ENCODE measurements at places on chromosomes 7 and 10.

GRCh38 chr7:28328822-28329660, 83.3 kb upstream of the CREB5 start:
- DNase-seq = no peak

GRCh38 chr10:114131094-114131493, 42.9 kb downstream of the CCDC186 start:
- DNase-seq = no peak

DNA sequence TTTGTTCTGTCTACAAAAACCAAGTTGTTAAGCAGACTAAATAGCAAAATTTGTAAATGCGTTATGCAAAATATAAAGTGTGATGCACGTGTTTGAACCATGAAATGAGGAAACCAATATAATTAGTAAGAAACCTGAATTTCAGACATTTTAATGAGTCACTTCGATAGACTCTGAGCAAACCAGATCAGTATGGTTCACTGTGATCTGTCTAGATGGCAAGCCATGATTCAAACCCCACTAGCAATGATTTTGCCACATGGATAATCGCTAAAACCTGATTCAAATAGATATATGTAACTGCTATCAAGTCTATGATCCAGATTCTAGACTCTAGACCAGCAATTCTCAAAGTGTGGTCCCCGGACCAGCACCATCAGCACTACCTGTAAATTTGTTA, 24.8 kb downstream of the ZC3HAV1 start:
- no peak for DNase-seq

GRCh38 chr10:79384773-79385391, 37.6 kb downstream of the PPIF start:
- DNase-seq = no peak

- no peak for DNase-seq
Observed at GRCh38 chr10:103103989-103104388, 89.1 kb downstream of the NT5C2 start.

GRCh38 chr10:23376229-23376655, 31.6 kb upstream of the C10orf67 start:
- DNase-seq = no peak

GRCh38 chr7:125934955-125935354, 1005.3 kb upstream of the POT1 start:
- DNase-seq = no peak

DNA sequence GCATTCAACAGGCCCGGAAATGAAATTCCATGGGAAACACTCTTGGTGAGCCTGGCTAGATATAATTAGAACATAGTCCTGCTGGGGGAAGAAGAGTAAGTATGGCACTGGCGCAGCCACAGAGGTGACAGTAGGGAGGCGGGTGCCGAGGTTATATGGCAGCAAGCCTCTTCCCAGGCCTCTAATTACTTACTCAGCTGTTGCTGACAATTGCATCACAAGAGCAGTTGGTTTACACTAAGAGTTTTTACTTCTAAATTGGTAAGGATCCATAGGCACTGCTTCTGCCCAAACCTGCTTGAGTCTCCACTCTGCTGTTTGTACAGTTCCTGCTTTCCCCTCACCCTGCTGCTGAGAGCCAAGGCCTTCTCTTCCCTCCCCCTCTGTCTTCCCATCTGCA, 93.3 kb upstream of the DUSP5 start:
- DNase-seq = no peak

DNA sequence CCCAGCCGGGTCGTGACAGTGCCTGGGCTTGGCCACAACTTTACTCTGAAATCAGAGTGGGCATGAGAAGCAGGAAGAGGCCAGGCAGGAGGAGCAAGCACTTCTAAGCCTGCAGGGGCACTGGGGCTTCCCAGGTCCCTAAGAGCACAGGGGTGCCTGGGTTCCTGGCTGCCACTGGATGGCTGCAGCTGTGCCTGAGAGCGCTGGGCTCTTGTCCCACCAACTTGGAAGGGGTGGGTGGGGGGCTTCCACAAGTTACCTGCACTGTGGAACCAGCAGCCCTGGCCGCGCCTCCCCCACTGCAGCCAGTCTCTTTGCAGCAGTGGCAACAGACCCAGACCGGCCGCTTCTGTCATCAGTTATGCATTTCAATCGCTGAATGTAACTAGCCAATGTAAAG, 434.7 kb upstream of the GRM3 start:
- DNase-seq = no peak

DNA sequence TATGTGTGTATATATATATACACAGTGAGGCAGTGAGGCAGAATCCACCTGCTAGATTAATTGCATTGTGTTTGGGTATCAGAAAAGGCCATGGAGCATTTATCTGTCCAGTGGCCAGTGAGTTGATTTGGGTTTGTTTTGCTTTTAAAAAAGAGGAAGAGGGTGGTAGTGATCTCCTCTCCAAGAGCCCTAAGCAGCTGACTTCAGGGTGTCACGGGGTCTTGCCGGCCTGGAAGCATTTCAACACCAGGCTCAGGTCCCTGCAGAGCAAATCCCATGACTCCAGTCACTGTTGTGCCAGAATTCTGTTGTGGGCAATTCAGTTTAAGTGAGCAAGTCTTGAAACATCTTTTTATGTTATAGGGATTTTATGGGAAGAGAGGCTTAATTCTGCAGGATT, 30.6 kb upstream of the GPNMB start:
- DNase-seq = no peak

- DNase-seq = no peak
Observed at GRCh38 chr10:5895365-5895764, 5.3 kb downstream of the FBH1 start.

DNA sequence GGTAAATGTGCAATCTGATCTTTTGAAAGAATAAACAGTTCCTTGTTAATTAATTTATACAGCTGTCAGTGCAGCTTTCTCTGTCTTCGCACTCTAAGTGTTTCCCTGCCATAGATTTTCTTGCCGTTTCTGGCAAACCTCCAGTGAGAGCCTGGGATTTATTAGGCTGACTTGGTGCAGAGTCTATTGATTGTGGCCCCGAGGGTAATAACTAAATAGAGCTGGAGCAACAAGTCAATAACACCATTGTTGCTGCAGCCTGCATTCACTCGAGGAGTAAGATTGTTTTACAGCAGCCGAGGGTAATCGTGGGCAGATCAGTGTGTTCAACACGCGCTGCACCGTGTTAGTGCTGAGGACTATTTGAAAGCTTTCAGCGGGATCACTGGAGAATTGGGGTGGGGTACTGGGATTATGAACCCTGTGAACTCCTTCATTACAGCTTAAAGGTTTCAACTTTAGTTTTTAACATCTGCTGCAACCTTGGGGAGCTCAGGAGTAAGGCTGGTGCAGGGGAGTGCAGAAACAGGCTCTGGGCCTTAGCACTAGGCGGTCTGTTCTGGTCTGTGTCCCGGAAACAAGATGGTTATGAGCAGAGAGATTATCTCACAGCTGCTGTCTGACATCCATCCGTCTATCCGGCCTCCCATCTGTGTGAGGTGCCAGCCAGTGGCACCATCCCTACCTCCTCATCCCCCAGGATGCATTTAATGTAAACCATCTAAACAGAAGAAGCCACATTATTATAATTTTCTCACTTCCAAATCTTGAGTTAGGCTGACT, 174.0 kb upstream of the TCF7L2 start:
- no peak for DNase-seq

DNA sequence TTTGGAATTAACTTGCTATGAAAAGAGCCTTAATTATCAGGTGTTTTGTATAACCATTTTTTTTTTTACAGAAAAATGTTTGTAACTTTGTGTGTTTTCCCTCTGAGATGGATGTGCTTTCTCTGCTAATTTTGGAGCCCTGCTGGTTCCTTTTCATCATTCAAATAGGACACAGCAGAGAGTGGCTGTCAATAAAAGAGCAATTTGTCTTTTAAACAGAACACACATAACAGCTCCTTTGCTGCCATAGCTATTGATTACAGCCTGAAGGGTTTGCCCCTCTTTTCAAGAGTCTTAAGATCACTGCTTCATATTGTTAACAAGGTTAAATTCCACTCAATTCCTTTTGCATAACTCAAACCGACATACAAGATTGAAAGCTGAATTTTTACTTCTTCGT, 187.2 kb upstream of the MBL2 start:
- DNase-seq = no peak

DNA sequence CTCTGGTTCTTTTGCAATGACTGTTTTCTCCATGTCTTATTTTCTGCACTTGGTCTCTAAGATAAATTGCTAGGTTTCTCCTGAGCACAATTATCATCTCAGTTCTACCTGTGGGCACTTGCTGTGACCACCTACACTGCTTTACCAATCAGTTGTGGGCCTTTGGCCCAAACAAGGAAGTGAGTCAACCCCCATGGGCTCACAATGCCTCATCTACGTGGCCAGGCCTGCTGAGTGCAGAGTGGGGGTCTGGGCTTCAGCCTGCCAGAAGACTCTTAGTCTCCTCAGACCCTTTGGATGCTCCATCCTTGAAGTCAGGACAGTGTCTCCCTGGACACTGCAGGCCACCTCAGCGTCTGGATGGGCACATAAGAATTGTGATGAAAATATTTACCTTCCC, 20.3 kb downstream of the SCART1 start:
- DNase-seq = no peak

- no peak for DNase-seq
Observed at GRCh38 chr7:15085366-15085765, 182.8 kb upstream of the DGKB start.

DNA sequence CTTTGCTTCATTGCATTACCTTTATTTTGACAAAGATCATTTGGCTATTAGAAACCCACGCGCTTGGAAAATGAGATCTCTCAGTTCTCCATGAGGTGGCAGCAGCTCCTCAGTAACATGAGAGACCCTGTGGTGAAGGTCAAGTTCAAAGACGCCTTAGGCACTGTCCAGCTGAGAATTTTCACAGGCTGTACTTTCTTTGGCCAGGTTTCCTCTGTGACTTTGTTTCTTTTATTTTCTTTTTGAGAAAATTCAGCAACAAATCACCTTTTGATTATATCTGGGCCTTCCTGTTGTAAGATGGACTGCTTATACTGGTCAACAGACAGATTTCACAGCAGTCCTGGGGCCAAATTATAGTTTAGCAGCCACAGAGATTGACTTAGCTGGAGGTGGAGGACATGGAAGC, 54.5 kb downstream of the RAB18 start:
- DNase-seq = no peak

DNA sequence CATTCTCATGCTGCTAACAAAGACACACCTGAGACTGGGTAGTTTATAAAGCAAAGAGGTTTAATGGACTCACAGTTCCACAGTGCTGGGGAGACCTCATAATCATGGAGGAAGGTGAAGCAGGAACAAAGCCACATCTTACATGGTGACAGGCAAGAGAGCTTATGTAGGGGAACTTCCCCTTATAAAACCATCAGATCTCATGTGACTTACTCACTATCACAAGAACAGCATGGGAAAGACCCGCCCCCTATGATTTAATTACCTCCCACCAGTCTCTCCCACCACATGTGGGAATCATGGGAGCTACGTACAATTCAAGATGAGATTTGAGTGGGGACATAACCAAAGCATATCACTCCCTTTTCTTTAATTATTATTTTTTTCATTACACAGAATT, 16.6 kb downstream of the COL28A1 start:
- DNase-seq = no peak

GRCh38 chr10:86857128-86857721, 100.2 kb downstream of the MMRN2 start:
- no peak for DNase-seq

DNA sequence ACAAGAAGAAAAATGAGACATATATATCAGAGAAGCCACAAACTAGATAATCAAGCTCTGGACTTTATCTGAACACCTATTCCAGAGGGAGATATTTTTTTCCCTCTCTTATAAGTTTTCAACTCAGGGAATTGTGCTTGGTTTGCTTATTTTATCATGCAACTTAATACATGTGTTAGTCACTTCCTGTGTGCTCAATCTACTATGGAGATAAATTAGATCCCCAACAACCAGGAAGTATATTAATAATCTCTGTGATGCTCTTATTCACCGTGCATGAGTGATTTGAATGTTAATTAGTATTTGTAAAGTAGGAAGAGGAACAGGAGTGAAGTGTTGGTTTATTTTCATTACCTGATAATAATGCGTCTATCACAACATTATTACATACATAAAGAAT, 38.8 kb upstream of the ZNF365 start:
- no peak for DNase-seq

DNA sequence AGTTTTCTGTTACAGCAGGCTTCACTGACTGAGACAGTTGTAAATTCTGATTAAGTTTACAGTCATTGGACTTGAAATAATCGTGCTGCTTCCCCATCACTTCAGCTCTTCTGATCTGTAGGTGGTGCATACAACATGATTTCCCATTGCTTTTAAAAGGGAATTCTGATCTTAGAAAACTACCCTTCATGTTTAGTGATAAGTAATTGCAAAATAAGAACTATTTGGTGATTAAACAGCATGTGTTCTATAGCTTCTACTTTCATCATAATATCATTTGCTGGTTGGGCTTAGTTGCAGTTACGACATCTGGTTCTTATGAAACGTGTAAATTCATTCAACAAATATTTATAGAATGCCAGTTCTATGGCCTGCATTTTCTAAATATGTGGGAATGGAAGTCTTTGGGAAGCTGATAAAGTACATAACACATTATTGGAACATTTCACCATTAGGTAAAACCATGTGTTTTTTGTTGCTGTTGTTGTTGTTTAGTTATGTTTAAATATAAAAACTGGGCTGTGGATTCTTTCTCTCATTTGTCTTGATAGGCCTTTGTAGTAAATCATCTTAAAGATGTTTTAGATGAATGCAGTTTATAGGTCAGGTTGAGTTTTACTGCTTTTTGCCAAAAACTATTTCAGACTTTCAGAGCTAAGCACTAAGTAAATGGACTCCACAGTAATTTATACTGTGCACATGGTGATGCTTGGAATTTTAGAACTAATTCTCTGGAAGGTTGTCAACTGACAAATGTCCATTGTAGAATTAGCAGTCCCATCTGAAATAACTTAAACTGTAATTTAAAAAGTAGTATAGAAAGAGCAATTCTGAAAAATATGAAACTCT, 13.1 kb downstream of the GNAI1 start:
- DNase-seq = no peak

- DNase-seq = peak; percentile 9
Observed at GRCh38 chr10:26725837-26726727, 28.6 kb downstream of the PDSS1 start.

DNA sequence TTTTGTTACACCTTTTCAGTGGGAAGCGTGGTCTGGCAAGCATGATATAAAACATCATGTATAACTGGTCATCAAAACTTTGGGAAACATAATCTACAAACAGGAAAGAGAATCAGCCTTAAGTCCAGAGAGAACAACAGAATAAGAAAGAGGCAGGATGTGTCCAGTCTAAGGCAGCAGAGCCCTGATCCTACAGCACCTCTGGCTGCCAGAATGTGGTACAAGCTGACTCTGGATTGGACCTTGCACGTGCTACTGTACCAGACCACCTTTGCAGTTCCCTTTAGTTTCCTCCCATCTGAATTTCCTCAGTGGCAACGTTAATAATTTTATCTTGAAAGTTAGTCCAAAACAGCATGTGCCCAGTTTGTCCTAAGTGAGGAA, 824.6 kb upstream of the IGFBP3 start:
- no peak for DNase-seq
